ENCODE measurements at places on chromosomes 13 and 19.

GRCh38 chr13:39770221-39771090 is 115.0 kb downstream of the COG6 start:
- no peak for DNase-seq

- no peak for DNase-seq
These were observed 10.2 kb downstream of the CAPN12 start for GRCh38 chr19:38734176-38734425.

- no peak for DNase-seq
These were observed 38.2 kb downstream of the ARRDC2 start for GRCh38 chr19:18046059-18046718.

DNA sequence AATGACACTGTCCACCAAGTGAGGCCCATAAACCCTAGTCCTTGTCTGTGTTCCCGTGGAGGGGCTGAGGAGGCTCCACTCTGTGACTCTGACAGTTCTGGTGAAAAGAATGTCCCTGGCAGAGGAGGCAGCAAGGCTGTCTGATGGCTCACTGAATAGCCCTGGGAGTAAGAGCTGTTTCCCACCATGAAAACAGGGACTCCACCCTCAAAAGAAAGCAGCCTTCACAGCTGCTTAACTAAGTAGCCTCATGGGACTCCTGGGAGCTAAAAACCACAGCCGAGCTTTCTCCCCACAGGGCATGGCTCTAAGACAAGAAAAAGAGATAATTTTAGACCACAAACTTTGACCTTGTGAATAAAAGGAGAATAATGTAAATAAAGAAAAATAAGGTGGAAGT is 135.1 kb upstream of the FRY start:
- no peak for DNase-seq

DNA sequence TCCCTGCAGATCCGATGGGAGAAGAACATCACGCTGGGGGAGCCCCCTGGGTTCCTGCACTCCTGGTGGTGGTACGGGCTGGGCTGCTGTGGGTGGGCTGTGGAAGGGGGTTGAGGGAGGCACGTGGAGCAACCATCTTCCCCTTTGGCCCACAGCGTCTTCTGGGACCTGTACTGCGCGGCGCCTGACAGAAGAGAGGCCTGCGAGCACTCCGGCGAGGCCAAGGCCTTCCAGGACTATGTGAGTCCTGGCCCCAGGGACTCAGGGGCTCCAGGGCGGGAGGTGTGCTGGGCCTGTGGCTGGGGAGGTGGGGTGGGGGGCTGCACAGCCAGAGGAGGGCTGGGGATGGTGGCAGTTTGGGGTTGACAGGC is 8.5 kb downstream of the SSBP4 start:
- DNase-seq: no peak

GRCh38 chr13:72506706-72507105 is 220.7 kb downstream of the MZT1 start:
- no peak for DNase-seq

Data from activated T-cell treated with anti-CD3 and anti-CD28 coated beads for 1 hour (primary cell).